Neural progenitor cell (in vitro differentiated cells): ENCODE measurements at places on chromosomes 2 and 18.
A peak's percentile ranks its signal among the peaks of the same experiment; 100 is the strongest.

GRCh38 chr2:108370080-108370479 is 7.7 kb upstream of the SULT1C4 start:
- no peak for DNase-seq

GRCh38 chr18:43539862-43540261 is 262.6 kb upstream of the SYT4 start:
- DNase-seq: no peak

GRCh38 chr2:68835621-68836020 is 35.6 kb downstream of the BMP10 start:
- DNase-seq: no peak

DNA sequence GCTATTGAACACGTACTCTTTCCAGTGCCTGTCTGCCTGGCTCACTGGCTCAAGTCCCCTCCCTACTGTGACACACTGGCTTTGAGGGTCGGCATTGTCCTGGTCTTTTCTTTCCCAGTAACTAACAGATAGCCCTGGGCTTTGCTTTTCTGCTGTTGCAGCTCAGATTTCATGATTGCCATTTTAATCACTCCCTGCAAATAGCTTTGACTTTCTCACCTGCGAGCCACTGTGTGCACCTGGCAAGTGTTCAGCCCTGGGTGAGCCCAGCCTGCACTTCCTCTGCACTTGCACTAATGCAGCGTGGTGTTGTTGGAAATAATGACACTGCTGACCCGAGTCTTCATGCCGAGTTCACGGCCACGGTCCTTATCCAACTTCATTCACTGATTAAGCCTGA is 52.9 kb downstream of the DCDC2C start:
- no peak for DNase-seq

DNA sequence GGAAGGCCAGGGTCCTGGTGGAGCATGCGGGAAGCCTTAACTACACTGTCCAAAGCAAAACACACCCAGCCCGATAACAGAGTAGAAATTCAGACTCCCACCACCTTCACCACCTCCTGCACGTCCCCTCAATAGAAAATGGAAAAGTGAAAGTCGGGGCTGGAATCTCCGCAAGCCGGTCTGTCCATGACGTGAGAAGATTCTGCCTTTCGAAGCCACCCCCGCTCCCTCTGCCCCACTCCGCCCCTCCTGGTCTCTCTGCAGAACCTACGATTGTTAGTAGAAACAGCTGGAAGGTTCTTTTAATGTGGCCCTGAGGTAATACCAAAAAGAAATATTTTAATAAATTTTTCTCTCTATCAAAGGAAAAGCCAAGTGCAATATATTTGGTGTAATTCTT is 116.4 kb downstream of the GBX2 start:
- DNase-seq: no peak

GRCh38 chr2:177332026-177332991 is 60.3 kb upstream of the AGPS start:
- DNase-seq: peak; percentile 69

DNA sequence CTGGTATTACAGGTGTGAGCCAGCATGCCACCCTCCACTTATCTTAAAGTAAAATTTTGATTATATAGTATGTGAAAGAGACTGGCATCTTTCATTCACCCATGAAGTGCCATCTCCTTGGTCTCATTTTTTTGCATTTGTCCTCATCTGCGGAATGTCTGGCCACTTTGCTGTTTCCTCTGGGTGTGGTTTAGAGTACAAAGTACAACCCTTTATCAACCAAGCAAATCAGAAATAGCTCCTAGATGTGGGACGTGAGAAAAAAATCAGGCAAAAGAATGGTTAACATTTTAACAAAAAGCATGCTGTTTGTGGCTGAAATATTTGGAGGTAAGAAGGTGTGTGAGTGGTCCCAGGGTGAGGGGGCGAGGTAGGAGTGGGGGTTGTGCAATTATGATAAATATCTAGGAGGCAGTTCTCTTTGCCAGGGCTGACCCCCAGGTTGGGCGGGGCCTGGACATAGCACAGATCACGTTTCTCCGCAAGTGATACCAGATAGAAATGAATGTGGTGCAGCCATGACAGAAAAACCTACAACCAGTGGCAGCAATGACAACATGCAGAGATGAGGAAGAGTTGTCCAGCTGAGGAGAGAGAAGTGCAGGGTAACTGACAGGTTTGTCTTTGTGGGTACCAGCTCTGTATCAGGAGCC is 115.8 kb upstream of the SERTAD2 start:
- DNase-seq: no peak

GRCh38 chr2:39059366-39059952 is 61.4 kb downstream of the SOS1 start:
- peak; percentile 67 for DNase-seq

DNA sequence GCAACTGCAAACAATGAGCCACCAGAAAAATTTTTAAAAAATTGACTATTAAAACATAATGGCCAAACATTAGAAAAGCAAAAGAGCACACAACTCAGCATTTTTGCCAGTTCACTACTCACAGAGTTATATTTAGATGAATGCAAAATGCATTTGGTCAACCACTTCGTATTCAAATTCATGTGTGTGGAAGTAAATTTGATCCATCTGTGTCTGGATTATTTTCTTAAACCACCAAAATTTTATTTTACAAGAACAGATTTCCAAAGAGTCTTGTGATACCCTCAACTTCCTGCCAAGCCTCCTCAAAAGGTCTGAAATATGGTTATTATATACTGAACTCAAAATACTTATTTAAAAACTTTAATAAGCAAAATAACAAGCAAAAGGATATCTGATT is 57.4 kb downstream of the PPP1R1C start:
- no peak for DNase-seq

- no peak for DNase-seq
Observed at GRCh38 chr2:99680946-99681345, 191.1 kb upstream of the REV1 start.

- no peak for DNase-seq
Observed at GRCh38 chr2:125397535-125398251, 1258.3 kb upstream of the GYPC start.

DNA sequence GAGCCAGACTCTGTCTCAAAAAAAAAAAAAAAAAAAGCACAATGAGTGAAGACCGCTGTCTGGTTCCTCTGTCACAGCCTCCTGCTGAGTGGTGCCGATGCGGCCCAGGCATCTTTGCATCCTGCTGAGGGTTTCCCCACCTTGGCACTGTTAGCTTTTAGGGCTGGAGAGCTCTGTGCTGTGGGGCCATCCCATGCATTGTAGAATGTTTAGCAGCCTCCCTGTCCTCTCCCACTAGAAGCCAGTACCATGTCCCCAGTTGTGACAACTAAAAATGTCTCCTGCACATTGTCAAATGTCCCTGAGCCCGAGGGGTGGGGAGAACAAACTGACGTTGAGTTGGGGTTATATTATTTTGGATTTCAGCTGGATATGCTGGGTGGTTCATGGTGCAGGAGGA is 7.9 kb upstream of the COLEC11 start:
- DNase-seq: no peak
